ENCODE measurements at places on chromosomes 1 and 21.

DNA sequence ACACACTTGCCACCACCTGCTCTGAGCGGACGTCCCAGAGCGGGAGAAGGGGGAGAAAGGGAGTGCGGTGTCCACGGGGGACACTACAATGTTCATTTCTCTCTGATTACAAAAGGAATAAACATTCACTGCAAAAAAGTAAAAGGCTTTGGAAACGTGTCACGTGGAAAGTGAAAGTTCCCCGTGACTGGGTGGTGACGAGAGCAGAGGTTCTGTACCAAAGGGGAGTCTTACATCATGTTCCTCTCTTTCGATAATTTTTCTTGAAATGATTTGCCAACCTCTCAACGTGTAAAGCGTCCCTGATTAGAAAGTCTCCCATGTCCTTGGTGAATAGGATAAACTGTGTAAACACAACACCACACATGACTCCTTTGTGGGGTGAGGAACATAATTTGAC, 22.0 kb upstream of the PRDM15 start:
- H3K27me3 ChIP-seq = no peaks in the 10 kb centered on the region
- no peak for DNase-seq
- no peak overlapping the region for H3K27ac ChIP-seq
- no peak overlapping the region for H3K4me3 ChIP-seq
- H3K36me3 ChIP-seq = peaks cover 68% of the 10 kb centered on the region

- no peaks in the 10 kb centered on the region for H3K27me3 ChIP-seq
- no peak for DNase-seq
- H3K27ac ChIP-seq = no peak overlapping the region
- no peak overlapping the region for H3K4me3 ChIP-seq
- H3K36me3 ChIP-seq = no peaks in the 10 kb centered on the region
- H3K4me1 ChIP-seq = no peaks in the 10 kb centered on the region
Observed at GRCh38 chr1:57957576-57957975, 533.7 kb upstream of the DAB1 start.

- H3K27me3 ChIP-seq = no peaks in the 10 kb centered on the region
- no peak overlapping the region for H3K27ac ChIP-seq
- H3K36me3 ChIP-seq = no peaks in the 10 kb centered on the region
- DNase-seq = no peak
Observed at GRCh38 chr1:72932025-72932424, 649.7 kb upstream of the NEGR1 start.

GRCh38 chr1:207282496-207283380, 38.7 kb upstream of the CD55 start:
- peak overlapping the region; percentile 13 for H3K27ac ChIP-seq
- no peak overlapping the region for H3K4me3 ChIP-seq
- H3K27me3 ChIP-seq = no peaks in the 10 kb centered on the region

GRCh38 chr1:153827168-153827964, 52.2 kb downstream of the SLC27A3 start:
- H3K27me3 ChIP-seq = no peaks in the 10 kb centered on the region
- no peak overlapping the region for H3K4me3 ChIP-seq
- H3K27ac ChIP-seq = no peak overlapping the region
- H3K36me3 ChIP-seq = peaks cover 37% of the 10 kb centered on the region
- DNase-seq = no peak

- no peaks in the 10 kb centered on the region for H3K4me1 ChIP-seq
- no peaks in the 10 kb centered on the region for H3K27me3 ChIP-seq
- H3K36me3 ChIP-seq = no peaks in the 10 kb centered on the region
- no peak overlapping the region for H3K27ac ChIP-seq
Observed at GRCh38 chr1:44835738-44836675, 7.0 kb downstream of the PTCH2 start.

- DNase-seq = no peak
- H3K27ac ChIP-seq = no peak overlapping the region
- peaks cover 4% of the 10 kb centered on the region for H3K27me3 ChIP-seq
- H3K4me3 ChIP-seq = no peak overlapping the region
Observed at GRCh38 chr1:229907884-229908638, 159.0 kb upstream of the GALNT2 start.

- H3K27me3 ChIP-seq = no peaks in the 10 kb centered on the region
- no peak overlapping the region for H3K4me3 ChIP-seq
- no peak for DNase-seq
- H3K4me1 ChIP-seq = peaks cover 18% of the 10 kb centered on the region
- H3K27ac ChIP-seq = peak overlapping the region; percentile 81
- no peaks in the 10 kb centered on the region for H3K36me3 ChIP-seq
Observed at GRCh38 chr1:207054491-207054890, 1.4 kb downstream of the PFKFB2 start.

DNA sequence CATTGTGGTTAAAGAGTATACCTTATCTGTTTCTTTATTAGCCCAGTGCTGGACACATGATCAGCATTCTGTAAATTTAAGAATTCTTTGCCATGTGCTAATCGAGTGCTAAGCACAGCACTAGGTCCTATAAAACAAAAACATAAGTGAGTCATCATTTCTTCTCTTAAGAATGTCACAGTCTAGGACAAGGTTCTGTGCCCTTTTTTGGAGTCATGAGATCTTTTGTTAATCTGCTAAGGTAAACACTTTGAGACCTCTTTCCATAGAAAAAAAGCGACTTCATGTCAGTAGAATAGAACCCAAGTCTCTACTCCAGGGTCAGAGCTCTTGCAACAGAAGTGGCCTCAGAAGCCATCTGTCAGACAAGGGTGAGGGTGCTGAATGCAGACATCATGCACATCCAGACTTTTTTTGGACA, 70.0 kb upstream of the NFIA start:
- H3K27me3 ChIP-seq = no peaks in the 10 kb centered on the region
- no peaks in the 10 kb centered on the region for H3K4me1 ChIP-seq
- no peak overlapping the region for H3K4me3 ChIP-seq
- no peak for DNase-seq
- no peak overlapping the region for H3K27ac ChIP-seq

GRCh38 chr1:13960375-13960987, 260.5 kb downstream of the PRDM2 start:
- H3K4me1 ChIP-seq = no peaks in the 10 kb centered on the region
- no peak overlapping the region for H3K27ac ChIP-seq
- peak; percentile 77 for DNase-seq

DNA sequence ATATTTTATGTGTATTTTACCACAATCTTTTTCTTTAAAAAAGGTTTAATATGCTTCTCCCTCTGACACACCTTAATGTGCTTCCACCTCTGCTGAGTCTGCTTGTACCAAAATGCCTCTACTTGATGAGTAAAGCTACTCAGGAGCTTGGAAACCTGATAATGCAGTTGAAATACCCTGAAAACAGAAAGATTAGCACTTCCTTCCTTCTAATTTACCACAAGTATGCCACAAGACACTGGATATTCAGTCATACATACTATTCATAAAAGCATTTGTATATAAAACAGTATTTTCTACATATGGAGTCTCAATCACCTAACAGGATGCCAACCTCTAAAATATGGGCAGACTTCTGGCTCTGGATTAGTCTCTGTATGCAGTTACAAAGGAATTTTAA, 55.0 kb downstream of the SLC35D1 start:
- H3K27ac ChIP-seq = peak overlapping the region; percentile 1
- no peak for DNase-seq
- peaks cover 23% of the 10 kb centered on the region for H3K4me1 ChIP-seq
- no peak overlapping the region for H3K4me3 ChIP-seq

GRCh38 chr1:224631462-224632115, 15.5 kb downstream of the CNIH3 start:
- H3K4me1 ChIP-seq = no peaks in the 10 kb centered on the region
- no peak overlapping the region for H3K27ac ChIP-seq
- H3K4me3 ChIP-seq = no peak overlapping the region
- DNase-seq = no peak
- H3K27me3 ChIP-seq = no peaks in the 10 kb centered on the region
